ENCODE measurements at places on chromosomes 3 and 15.

DNA sequence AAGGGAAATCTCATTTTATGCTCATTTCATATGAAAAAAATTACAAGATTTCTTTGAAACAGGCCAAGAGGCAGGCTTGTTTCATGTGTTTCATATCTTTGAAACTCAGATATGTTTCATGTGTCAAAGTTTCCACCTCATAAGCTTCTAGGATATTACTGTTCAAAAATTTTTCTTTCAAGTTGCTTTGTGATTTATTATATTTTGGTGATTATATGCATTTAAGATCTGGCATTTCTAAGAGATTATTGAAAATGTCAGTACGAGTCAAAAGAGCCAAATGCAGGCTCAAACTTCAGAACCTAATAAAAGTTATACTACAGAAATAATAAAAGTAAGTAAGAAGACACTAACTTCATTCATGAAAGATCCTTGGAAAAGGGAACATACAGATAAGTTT is 590.1 kb downstream of the UNC13C start:
- no peak for DNase-seq

DNA sequence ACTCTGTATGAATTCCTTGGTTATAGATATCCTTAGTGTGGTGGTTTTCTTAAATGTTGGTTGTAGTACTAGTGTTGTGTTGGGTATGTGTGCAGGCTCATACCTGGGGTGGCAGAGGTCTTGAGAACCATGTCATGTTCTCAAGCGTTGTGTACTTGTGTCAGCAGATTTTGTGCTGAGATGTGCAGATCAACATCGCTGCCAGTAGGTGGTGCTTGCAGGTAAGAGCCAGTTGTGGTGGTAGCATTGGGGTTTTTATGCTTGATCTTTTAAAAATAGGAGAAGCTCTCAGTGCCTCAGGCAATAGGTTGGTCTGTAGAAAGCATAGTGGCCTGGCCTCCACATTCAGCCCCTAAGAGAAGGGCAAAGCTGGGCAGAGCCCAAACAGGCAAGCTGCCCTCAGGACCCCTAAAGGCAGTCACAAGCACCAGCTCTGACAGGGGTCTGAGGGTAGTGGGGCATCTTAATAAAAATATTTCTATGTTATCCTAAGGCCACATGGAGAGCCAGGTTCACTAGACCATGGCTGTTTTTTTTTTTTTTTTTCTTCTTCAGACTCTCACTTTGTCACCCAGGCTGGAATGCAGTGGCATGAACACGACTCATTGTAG is 164.0 kb downstream of the IL20RB start:
- DNase-seq, result peak; percentile 50

DNA sequence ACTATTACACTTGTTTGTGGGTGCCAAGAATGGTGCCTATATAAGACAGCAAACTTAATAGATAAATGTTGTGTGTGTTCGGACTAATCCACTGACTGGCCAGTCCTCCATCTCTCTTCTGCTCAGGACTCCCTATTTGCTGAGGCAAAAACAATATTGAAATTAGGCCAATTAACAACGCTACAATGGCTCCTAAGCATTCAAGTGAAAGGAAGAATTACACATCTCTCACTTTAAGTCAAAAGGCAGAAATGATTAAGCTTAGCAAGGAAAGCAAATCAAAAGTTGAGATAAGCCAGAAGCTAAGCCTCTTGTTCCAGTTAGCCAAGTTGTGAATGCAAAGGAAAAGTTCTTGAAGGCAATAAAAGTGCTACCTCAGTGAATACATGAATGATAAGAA is 126.9 kb downstream of the CCNL1 start:
- DNase-seq, result no peak

- peak; percentile 30 for DNase-seq
These were observed 271.5 kb upstream of the COL8A1 start for GRCh38 chr3:99366663-99367429.

- no peak for DNase-seq
These were observed 10.0 kb downstream of the TIMMDC1 start for GRCh38 chr3:119508172-119508845.

- no peak for DNase-seq
These were observed 3.5 kb downstream of the RBM15B start for GRCh38 chr3:51394541-51394940.

- DNase-seq, result no peak
These were observed 34.5 kb downstream of the P3H2 start for GRCh38 chr3:190086191-190086590.

DNA sequence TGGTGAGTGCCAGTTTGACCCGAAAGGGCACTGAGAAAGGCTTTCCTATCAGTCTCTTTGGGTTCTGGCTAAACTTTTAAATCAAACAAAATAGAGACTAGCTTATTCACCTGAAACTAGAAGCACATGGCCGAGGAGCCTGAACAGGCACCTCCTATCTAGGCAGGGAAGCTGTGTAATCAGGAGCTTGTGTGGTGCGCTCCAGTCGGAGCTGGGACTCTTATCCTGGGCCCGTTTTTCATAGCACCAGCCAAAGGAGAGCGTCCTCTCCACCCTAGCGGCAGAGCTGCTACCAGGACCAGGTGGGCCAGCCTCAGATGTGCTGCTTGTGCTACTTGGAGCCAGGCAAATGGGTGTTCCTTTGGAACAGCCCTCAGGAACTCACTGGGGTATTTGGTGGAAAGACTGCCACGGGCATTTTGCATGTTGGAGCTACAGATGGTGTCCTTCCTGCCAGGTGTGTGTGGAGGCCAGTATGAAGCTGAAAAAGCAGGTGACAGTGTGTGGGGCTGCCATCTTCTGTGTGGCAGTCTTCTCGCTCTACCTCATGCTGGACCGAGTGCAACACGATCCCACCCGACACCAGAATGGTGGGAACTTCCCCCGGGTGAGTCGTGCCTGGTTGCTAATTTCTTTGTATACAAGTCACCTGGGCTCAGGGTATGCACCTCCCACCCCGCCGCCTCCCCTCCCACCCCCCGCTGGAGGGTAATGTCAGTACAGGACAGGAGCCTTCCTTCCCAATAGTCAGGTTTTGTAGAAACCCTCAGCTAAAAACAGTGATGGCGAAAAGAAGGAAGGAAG is 833 bp downstream of the MAN2A2 start:
- DNase-seq, result peak; percentile 75

GRCh38 chr3:71478568-71478967 is 105.0 kb downstream of the FOXP1 start:
- DNase-seq, result no peak

GRCh38 chr3:110341047-110341446 is 730.6 kb upstream of the NECTIN3 start:
- no peak for DNase-seq

- peak; percentile 84 for DNase-seq
These were observed 1.2 kb downstream of the NT5DC2 start for GRCh38 chr3:52532517-52532837.

DNA sequence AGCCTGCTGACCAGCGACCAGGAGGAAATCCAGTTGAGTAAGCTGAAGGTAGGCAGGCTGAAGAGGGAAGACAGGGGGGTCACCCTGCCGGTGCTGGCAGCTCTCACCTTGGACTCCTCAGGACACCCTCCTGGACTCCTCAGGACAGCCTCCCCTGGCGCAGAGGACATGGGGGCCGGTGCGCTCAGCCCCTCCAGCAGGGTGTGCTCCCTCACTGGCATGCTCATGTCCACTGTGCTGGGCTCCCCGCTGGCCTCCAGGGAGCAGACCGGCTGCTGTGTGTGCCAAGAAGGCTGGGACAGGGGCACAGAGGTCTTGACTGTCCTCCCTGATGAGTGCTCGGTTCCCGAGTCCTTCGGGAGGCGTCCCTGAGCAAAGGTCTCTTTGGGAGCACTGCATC is 183.6 kb downstream of the ATP10A start:
- DNase-seq, result no peak

GRCh38 chr15:56798639-56799038 is 65.3 kb upstream of the ZNF280D start:
- no peak for DNase-seq

- DNase-seq, result no peak
These were observed 220.5 kb downstream of the OPA1 start for GRCh38 chr3:193813501-193813830.

GRCh38 chr3:41267975-41268640 is 68.8 kb downstream of the CTNNB1 start:
- no peak for DNase-seq

- no peak for DNase-seq
These were observed 103.6 kb downstream of the CACNA2D3 start for GRCh38 chr3:54225841-54226528.

Measured in RPMI8226 (cell line).